Stimulated activated naive CD4-positive, alpha-beta T cell (primary cell): ENCODE measurements at places on chromosomes 7 and 10.

DNA sequence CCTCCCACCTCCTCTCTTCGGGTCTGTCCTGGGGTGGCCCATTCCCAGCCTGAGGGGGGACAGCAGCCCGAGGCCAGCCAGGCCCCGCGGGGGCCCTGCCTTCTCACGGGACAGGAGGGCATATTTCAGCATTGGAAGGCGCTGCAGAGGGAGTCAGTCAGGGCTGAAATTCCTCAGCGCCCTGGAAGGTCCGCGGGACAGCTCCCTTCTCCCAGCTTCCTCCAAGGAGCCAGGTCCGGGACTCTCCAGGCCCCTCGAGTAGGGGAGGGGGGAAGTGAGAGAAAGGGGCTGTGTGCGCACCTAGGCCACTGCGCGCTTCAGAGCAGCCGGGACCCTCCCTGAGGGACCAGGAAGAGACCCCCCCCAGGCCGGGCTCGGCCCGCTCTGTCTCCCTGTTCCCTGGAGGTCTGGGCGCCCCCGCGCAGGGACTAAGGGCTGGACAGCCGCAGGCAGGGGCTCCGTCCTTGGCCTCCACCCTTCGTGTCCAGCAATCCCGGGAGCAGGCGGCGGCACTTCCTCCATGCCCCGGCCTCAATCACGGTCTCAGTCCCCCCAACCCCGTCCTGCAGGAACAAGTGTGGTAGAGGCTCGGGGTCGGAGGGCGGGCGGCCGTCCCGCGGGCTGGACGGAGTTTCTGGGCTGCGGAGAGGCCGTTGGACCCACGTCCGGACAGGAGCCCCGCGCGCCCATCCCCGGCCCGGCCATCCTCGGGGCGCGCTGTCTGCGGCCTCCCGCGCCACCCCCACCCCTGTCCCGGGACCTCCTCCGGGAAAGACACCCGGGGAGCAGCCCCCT is 6.0 kb upstream of the ELFN1 start:
- DNase-seq: no peak

- no peak for DNase-seq
Observed at GRCh38 chr7:42931447-42931833, 534 bp downstream of the PSMA2 start.

GRCh38 chr7:16999541-17000267 is 117.9 kb upstream of the AGR3 start:
- no peak for DNase-seq

DNA sequence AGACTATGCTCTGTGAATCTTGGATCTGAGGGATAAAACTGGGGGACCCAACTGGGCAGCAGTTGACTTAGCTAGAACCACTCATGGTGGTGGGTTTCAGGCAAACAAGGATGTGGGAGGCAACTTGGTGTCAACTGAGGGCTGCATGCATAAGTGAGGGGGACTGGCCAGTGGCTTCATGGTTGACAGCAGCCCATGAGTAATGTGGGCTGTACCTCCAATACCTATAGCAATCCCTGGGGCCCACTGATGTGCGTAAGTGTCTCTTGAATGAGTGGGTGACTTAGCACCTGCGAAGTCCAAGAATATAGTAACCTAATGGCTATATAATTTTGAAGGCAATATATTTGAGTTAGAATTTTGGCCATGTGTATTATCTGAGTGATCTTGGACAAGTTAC is 13.7 kb upstream of the MAP3K8 start:
- no peak for DNase-seq

- DNase-seq: no peak
Observed at GRCh38 chr7:27948861-27949260, 208.9 kb downstream of the TAX1BP1 start.

DNA sequence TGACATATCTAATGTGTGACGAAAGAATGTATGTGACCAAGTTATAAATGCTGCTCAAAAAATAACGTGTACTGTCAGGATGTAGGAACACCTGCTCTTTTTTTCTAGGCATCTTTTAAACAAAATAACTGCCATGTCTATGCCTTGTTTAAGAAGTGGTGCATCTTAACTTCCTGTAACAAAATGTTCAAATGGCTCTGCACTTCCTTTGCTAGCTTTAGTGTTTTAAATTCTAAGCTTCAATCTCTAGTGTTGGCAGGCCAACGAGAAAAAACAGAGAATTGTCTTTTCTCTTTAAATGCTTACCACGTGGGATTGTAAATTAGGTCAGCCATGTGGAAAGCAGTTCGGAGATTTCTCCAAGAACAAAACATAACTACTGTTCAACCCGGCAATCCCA is 14.6 kb upstream of the PDSS1 start:
- DNase-seq: peak; percentile 86

- no peak for DNase-seq
Observed at GRCh38 chr7:85525676-85526075, 338.8 kb upstream of the SEMA3D start.

- no peak for DNase-seq
Observed at GRCh38 chr10:133196936-133197758, 32.9 kb upstream of the UTF1 start.

DNA sequence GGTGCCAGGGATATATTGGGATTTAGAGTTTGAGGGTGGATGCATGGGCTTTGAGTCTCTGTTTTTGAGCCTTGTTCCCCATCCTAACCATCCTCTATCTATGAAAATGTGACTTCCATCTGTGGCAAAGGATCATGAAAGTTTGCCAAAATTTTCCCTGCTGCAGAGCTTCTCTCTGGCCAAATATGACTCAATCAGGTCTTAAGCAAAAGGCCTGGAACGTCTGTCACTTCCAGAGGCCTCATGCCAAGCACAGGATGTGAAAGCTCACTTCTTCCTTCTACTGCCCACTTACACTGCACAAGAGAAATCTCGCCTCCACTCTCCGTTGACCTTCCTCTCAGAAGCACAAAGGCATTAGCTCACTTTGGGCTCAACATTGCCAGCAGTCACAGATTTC is 696.9 kb upstream of the NRP1 start:
- no peak for DNase-seq

DNA sequence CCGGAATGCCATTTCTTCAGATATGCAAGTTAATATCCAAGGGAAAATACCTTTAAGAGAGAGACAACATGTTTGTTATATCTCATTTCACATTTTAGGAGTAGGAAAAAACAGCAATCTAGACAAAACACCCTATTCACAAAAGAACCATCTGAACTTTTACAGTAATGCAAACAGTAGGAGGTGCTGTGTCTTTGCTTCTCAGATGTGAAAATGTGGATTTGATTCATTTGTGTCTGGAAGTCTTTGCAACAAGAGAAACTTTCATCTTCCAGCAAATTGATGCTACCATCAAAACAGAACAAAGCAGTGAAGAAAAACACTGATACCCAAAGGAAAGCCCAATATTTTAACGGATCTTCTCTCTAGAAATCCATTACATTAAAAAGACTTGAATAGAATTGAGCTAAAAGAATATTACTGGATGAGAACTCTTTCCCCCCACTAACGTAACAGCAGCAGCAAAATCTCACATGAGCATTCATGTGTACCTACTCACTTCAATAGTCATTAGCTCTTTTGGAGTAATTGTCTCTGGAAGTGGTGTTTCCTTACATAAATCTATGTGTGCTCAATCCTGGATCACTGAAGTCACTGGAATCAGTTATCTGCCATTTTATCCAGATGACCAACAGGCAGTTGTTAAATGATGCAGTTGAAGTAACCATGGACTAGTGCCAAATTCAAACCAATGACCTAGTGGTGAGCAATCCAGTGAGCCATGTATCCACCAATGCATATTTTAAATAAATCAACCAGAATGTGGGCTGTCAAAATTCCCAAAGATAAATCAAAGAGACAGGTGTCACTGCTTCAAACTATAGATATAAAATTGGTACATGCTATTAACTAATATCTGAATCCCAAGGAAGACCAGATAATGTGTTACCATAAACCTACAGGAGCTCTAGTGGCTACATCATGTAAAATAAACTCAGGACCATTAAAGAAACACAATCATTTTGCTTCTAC is 1.8 kb downstream of the SEMA3C start:
- DNase-seq: no peak

DNA sequence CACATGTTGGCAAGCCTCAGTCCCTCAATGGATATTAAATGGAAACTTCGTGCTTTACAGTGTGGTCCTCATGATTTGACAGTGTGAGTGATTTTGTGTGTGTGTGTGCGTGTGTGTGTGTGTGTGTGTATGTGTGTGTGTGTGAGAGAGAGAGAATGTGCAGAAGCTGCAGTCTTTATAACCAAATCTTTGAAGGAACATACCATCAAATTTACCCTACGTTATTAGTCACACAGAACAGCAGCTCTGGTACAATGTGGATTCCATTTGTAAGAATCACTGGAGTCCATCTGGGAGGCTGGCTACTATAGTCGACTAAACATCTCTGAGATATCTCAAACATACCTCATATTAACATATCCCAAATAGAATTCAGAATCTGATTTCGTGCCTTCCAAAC is 928.0 kb upstream of the POT1 start:
- no peak for DNase-seq

DNA sequence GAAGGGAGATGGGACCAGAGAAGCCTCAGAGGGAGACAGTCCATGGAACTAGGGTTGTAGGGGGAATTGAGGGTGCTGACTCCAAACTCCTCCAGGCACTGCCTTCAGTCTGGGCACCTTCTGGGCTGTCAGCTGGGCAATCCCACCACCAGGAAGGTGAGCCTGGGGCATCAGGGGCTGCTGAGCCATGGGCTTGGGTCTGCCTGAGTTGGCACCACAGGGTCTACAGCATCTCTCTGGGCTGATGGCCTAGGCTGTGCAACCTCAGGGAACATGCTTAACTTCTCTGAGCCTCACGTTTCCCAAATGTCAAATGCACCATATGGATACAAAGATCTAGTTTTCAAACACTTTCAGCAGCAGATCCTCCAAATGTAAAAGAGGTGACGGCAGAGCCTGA is 46.8 kb upstream of the PRLHR start:
- DNase-seq: no peak

DNA sequence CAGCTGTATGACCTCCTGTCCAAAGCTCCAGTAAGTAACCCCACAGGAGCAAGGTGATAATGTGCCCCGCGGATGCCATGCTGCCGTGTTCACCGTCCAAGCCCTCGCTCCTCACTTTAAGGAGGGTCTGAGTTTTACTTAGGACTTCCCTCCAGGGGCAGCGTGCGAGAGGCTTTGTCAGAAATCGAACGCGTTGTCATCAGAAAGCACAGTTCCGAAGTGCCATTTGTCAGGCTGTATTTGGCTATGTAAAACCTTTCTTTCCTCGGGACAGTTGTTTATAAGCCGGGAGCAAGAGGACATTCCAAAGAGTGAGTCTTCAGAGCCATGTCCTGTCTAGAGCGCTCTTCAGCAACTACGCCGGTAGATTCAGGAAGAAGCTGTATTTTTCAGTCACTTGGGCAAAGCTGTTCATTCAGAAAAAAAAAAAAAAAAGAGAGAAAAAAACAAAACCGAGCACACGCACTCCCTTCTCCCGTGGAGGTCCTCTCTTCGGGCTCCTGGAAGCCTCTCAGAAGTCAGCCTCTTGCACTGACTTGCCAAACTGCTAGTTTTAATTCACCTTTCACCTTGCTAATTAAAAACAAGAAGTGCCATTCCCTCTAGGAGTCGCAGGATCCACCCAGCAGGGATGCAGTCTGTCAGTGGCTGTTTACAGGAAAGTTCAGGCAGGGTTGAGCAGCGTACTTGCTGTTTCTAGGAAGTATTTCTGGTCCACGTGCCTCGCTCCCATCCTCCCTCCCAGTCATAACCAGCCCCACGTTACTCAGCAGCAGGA is at the start of gene SEMA3E:
Gene SEMA3E (minus strand): TSS at position 676 of the 778 bp plus-strand sequence.
- DNase-seq: no peak

- DNase-seq: no peak
Observed at GRCh38 chr10:45461034-45461433, 87.0 kb downstream of the ALOX5 start.

GRCh38 chr7:157514746-157515145 is 177.9 kb downstream of the DNAJB6 start:
- no peak for DNase-seq

- no peak for DNase-seq
Observed at GRCh38 chr7:69091521-69091920, 506.8 kb upstream of the AUTS2 start.

DNA sequence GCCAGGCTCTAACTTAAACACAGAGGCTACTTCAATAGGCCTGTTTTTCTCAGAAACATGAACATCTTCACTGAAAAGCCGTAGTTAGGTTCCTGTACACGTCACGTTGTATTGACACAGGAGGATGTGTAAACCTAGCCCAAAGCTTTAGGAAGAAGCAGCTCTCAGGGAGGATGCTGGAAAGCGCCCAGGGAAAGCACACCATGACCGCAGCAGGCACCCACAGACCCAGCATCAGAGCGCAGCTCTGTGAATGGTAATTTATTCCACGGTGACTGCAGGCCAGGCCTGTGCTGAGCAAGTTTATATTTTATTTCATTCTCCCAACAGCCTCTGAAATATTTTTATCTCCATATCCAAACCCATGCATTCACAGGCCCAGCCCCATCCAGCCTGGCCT is 51.1 kb downstream of the ASB13 start:
- DNase-seq: no peak

DNA sequence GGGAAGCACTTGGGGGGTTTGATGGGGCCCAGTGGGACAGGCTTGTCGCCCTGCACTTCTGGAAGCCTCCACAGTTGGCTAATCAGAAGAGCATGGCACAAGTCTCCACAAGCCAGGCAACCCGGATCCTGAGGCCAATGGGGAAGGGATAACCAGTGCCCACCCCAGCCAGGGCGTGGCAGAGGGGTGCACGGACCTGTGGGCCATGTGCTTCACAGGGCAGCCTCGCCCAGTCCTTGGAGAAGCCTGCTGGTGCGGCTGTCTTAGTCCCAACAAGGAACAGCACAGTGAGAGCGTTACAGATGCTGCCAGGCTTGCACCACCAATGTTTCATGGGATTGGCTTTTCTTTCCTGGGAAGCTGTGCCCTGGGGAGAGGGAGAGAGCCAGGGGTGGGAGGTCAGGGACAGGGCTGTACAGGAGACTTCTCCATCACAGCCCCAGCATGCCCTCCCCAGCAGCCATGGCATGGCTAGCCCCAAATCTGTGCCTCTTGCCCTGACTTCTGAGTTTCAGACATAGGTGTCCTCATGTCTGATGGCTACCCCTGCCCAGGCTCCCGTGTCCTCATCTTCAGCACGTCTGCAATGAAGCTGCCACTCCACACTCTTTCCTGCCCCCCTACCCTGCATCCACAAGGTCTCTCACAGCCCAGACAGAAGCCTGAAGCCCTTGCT is 116.0 kb downstream of the PTPN20 start:
- DNase-seq: no peak
